ENCODE measurements at places on chromosomes 11 and 22.

- DNase-seq: no peak
Measured at GRCh38 chr11:15141381-15141780, 26.7 kb downstream of the INSC start.

DNA sequence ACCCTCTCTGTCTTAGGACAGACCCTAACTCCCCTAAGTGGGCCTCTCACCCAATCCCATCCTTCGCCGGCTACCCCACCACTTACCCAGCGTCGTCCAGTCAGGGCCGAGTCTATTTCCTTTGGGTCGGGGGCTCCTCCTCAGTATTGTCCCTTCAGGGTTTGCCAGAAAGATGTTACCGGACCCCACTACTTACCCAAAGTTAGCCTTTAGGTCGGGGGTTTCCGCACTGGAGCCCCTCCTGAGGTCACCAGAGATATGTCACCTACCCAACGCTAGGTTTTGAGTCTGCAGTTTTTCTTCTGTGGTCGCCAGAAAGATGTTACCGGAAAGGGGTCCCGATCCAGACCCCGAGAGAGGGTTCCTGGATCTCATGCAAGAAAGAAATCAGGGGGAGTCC lies 17.9 kb upstream of the B4GALNT4 start:
- DNase-seq: peak; percentile 25

- DNase-seq: no peak
Measured at GRCh38 chr11:70471254-70471653, 72.9 kb downstream of the CTTN start.

- DNase-seq: no peak
Measured at GRCh38 chr22:28948424-28948823, 65.1 kb downstream of the ZNRF3 start.

DNA sequence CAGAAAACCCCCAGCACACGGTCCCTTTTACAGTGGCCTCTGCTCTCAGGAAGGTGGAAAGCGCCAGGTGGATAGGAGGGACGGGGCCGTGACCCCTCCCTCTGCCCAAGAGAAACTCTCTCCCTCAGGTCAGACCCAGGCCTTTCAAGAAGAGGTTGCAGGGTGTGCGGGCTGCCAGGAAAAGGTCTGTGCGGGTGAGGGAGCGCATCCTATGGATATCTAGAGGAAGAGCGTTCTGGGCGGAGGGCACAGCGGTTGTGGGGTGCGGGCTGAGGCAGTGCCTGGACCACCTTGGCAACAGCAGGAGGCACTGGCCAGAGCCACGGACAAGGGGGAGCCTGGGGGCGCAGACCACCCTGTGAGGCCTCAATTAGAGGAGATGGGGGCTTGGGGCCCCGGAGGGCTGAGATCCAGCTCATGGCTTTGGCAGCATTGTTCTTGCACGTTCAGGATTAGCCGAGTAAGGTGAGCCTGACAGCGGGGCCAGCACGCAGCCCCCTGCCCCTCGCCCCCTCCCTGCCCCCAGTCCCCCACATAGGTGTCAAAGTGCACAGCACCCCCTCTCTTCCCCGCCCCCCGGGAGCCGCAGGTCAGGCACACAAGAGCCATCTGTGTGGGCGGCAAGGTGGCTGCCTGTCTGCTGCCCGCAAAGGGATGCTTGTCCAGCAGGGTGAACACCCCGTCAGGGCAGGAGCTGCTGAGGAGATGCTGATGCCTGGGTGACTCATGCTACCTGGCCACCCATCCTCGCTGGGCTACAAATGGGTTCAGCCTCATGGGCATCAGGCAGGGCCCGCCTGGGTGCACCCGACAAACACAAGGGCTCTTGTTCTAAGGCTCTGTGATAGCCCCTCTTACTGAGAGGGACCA lies 92.8 kb upstream of the KCNQ1OT1 start:
- peak; percentile 14 for DNase-seq

DNA sequence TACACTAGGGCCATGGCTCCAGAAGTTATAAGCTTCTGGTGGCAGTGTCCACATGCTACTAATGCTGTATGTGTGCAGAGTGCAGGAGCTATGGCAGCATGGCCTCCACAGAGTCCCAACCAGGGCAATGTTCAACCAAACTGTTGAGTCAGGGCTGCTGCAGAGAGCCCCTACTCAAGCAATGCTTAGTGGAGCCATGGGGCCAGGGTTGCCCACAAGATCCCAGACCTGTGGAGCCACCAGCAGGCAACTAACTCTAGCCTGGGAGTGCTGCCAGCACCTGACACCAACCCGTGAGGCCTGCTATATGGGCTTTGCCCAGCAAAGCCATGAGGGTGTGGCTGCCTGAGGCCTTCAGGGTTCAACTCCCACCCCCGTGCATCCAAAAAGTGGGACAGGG lies 655.2 kb downstream of the TBC1D22A start:
- DNase-seq: no peak

DNA sequence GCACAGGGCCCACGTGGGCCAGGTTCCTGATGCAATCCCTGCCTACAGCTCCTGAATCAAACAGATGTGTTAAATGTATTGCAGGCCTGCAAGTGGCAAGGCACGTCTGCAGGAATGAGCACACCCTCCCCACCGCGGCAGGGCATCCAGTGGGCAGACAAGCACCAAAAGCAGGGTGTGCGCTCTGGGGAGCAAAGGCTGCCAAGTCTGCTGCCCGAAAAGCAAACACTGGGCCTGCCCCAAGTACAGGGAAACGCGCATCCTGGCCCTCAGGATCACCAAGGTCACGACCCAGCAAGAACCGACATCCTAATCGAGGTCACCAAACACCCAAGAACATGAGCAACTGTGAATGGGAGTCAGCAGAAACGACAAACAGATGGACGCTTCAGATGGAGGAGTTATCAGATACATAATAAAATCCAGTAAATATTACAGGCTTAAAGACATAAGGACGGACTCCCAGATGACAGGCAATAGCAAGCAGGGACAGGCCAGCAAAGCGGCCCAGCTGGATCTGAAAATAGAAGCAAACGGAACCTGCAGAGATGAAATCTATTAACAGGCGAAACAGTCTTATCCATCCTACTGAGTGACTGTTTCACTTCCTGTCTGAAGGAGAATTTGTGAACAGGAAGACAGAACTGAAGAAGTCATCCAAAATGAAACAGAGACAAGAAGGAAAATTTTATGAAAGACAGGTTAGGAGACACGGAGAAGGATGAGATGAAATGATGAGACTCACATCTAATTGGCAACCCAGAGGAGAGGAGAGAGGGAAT lies 26.7 kb downstream of the CARS1 start:
- no peak for DNase-seq

- no peak for DNase-seq
Measured at GRCh38 chr22:34645375-34645774, 420.6 kb upstream of the ISX start.

DNA sequence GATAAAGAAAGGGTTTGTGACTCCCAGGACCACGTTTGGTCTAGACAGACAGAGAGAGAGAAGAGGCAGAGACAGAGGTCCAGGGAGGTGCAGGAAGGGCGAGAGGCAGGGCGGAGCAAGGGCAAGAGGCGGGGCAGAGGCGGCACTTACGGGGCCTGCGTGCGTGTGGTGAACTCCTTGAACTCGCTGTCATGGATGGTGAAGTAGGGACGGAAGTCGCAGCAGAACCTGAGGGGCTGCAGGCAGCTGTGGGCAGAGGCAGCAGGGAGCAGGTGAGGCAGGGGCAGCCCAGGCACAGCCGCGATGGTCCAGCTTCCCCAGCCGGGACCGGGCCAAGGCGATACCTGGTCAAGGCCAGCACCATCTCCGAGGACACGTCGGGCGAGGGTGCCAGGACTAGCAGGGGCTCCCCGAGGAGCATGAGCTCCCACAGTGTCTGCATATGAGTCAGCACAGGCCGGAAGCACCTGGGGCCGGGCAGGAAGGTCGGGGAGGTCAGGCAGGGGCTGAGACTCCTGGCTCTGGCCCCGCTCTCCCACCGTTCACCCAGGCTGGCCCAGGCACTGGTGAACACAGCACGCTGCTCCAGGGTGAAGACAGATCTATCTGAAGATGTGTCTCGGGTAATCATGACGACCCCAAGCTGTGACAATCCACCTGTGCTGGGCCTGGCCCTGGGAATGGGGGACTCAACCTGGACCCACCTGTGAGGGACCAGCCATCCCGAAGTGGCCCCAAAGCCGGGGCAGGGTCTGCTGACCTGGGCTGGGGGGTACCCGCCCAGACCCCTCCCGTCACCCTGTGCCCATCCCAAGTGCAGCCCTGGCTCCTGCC lies 7.2 kb upstream of the PLXNB2 start:
- DNase-seq: no peak

DNA sequence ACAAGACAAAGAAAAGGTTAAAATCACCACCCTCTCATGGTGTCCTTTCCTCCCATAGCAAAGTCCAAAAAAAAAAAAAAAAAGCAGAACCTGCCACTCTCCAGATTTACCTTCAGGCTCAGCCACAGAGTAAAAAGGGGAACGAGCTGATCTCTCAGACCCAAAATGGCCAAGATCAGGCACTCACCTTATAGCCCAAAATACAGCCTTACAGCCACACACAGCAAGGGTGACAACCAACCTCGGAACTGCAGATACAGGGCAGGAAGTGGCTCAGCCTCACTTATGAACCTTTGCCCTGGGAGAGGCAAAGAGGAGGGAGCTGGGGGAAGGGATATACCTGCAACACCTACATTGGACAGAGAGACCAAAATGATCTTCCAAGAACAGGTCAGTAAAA lies 4.5 kb downstream of the FHIP1B start:
- no peak for DNase-seq

GRCh38 chr22:21020802-21021429 lies 6.0 kb downstream of the P2RX6 start:
- no peak for DNase-seq

- no peak for DNase-seq
Measured at GRCh38 chr22:29129808-29130140, 56.9 kb downstream of the KREMEN1 start.

DNA sequence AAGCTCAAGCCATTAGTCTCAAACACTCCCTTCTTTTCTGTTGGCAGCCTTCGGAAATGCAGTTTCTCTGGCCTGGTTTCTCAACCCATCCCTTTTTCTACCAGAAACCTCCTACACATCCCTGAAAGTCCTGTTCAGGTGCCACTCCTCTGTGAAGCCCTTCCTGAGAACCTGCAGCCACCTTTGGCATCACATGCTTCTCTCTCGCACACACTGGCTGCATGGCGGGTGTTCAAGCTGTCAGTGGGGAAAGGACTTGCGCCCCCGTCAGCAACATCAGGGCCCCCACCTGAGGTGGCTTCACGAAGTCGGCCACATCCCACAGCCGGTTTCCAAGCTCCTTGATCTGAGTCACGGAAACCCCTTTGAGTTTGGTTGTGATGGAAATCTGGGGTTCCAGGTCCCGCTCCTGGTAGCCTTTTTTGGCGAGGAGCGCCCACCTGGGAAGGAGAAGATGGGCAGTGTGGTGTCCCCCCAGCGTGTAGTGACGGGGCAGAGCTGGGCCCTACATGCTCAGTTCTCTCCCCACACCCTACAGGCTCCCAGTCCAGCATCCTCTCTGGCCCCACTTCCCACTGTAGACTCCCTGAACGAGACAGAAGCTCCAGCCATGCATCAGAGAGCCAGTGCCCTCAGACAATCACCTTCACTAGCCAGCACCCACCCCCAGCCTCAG lies 1.7 kb upstream of the LRRC74B start:
- DNase-seq: no peak
